ENCODE measurements at places on chromosomes 7 and 10.
A peak's percentile ranks its signal among the peaks of the same experiment; 100 is the strongest.

GRCh38 chr10:101112799-101113594, 18.1 kb upstream of the TLX1 start:
- no peak for DNase-seq

- no peak for DNase-seq
These were observed 365.3 kb upstream of the IGFBP3 start for GRCh38 chr7:46286356-46286755.

- DNase-seq: no peak
These were observed 146.6 kb downstream of the C10orf105 start for GRCh38 chr10:71572962-71573361.

GRCh38 chr10:21534280-21534586, 201 bp downstream of the MLLT10 start:
- no peak for DNase-seq

- DNase-seq: no peak
These were observed 120.9 kb downstream of the PKD1L1 start for GRCh38 chr7:47827351-47827756.

DNA sequence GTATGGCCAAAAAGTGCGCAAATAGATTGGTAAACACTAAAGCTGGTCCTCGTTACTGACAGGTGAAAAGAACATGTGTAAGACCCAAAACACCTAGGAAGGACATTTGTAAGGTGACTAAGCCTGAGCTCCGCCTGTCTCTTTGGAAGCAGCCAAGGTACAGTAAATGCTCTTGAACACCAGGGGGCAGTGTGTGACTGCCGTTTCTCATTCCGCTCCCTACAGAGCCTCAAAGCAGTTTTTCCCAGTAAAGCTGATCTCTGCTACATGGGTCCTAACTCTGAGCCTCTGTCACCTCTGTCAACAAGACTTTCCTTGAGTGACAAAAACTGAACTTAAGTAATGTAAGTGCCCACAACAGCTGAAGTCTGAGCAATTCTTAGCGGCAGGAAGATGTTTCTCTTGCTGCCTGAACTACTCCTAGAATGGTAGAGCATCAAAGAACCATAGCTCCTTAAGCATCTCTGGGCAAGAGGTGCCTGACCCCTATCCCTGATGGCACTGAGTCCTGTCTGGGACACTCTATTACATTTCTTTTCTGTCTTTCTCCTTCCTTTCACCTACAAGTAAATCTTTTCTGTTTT, 238.0 kb upstream of the INHBA start:
- DNase-seq: no peak

DNA sequence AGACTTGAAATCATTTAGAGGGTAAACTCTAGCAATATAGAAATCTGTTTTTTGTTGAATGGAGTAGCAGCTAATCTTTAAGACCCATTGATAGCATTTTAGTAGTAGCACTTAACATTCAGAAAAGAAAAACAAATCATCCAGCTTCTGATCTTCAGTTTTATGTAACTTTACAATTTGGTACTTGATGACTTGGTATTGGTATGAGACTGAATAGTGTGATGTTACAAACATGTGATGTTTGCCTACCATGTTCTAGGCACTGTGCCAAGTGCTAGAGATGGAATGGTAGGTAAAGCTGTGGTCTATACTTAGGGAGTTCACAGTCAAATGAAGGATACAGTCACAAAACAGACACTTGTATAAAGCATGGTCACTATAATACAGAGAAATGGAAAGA, 21.3 kb downstream of the ZEB1 start:
- DNase-seq: no peak

GRCh38 chr7:2820508-2820934, 23.6 kb downstream of the GNA12 start:
- no peak for DNase-seq

DNA sequence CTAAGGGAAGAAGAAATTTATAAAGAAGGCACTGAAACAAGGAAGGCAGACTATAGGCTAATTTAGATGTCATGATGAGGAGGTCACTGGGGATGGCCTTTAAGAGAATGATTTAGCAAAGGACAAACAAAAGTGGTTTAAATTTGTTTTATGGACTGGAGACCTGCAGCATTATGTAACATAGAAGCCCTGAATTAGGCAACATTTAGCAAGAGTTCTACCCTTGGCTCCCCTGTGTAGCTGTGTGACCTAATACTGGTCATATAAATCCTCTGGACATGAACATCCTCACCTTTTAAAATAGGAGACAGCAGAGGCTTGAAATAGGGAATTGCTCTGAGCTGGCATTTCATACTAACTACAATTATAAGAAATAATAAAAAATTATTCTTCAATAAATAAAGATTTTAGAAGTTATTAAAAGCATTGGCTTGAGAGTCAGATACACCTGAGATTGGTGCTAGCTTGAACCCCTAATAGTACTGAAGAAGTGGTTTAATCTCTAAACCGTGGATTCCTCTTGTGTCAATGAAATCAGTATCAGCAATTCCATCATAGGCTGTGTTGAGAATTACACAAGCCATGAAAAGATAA, 48.9 kb downstream of the RNLS start:
- no peak for DNase-seq

- DNase-seq: no peak
These were observed 35.4 kb downstream of the CPED1 start for GRCh38 chr7:121023683-121024511.

DNA sequence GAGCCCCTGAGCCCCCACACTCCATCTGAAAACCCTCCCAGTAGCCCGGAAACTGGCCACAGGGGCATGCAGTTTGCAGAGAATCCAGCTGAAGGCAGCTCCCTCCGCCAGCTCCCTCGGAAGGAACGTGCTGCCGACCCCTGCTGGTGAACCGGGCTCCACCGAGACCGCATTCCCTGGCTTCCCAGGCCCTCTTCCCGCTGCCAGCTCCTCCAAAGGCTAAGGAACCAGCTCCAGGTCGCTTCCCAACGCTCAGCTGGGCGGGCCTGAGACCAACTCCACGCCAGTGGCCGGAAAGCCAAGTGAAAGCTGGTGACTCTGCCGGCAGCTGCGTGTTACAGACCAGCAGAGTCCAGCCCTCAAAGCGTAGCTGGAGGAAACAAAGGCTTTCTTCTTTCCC, 35.8 kb downstream of the GPER1 start:
- no peak for DNase-seq

- no peak for DNase-seq
These were observed 100.9 kb upstream of the C7orf33 start for GRCh38 chr7:148489678-148490077.

- no peak for DNase-seq
These were observed 137.0 kb downstream of the PTPRN2 start for GRCh38 chr7:158450476-158451124.

- no peak for DNase-seq
These were observed 136.6 kb downstream of the PRKAG2 start for GRCh38 chr7:151740081-151740851.

DNA sequence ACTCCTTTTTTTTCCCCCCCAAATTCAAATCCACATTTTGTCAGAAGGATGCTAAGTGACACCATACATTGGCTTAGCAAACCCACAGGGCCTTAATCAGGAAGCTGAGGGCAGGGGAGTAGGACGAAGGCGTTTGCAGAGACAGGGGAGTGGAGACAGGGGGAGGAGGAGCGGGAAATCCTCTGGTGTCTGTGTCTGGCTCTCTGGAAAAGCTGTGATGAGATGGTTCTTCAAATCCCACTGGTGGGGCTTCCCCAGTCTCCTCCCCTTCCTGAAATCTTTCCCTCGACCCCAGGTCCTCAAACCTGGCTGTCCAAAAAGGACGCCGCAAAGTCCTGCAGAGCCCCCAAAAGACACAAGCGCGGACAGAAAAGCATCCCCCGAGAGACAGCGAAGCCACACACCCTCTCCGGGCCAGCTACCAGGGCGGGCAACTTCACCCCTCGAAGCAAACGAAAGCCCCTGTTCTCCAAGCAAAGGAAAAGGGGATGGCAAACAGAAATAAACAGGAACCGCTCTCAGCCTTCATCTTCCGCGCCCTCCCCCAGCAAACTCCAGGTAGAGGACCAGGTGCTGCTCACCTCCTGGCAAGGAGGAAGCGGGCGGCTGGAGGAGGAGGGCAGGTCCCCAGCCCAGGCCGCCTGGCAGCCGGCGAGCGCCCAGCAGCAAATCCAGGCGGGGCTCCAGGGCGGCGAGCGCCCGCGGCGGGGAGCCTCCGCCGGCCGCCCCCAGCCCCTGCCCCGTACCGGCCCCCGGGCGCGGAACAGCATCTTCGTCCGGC, 520 bp downstream of the ELAPOR2 start:
- peak; percentile 42 for DNase-seq

GRCh38 chr10:80924063-80924952, 386.6 kb downstream of the SH2D4B start:
- no peak for DNase-seq

DNA sequence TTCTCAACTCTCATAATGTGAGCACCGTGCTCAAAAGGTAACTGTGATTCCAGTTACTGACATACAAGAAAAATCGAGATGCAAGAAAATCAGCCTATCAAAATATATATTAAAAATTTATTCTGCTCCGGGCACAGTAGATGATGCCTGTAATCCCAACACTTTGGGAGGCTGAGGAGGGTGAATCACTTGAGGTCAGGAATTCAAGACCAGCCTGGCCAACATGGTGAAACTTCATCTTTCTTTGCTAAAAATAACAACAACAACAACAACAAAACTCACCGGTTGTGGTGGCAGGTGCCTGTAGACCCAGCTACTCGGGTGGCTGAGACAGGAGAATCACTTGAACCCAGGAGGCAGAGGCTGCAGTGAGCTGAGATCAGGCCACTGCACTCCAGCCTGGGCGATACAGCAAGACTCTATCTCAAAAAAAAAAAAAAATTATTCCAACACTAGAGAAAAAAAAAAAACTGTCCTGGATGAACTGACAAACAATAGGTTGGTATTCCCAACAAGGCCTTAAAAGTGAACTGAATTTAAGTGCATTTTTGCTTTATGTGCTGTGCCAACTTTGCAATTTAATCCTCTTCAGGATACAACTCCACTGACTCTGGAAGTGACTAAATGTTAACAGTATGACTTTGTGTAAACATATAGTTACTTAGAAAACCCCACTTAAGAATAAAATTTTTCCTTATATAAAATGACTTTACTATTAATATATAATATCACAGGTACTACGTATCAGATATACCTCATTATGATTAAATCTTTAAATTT, 51.1 kb downstream of the JMJD1C start:
- DNase-seq: no peak

DNA sequence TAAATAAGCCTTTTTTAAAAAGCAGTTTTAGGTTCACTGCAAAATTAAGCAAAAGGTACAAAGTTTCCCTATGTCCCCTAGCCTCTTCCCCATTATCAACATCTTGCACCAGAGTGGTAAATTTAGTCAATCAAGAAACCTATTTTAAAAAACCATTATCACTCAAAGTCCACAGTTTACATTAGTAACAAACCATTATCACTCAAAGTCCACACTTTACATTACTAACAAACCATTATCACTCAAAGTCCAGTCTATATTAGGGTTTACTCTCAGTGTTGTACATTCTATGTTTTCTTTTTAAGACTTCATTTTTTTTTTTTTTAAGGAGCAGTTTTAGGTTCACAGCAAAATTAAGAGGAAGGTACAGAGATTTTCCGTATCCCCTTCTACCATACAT, 74.1 kb upstream of the GPR37 start:
- no peak for DNase-seq

- no peak for DNase-seq
These were observed 107.3 kb downstream of the SMURF1 start for GRCh38 chr7:99036546-99037111.

- DNase-seq: peak; percentile 36
These were observed 1154.8 kb downstream of the GATA3 start for GRCh38 chr10:9209105-9209798.

GRCh38 chr7:73879977-73880681, 19.2 kb downstream of the TMEM270 start:
- no peak for DNase-seq

GRCh38 chr7:64685091-64685490, 19.2 kb downstream of the ZNF107 start:
- DNase-seq: no peak

- DNase-seq: no peak
These were observed 40.4 kb downstream of the CALML3 start for GRCh38 chr10:5565205-5565545.

GRCh38 chr10:99395750-99396445, 34.5 kb downstream of the GOT1 start:
- no peak for DNase-seq

- DNase-seq: no peak
These were observed 51.4 kb upstream of the DNAJC1 start for GRCh38 chr10:22054961-22055360.

- no peak for DNase-seq
These were observed 21.6 kb downstream of the KIFBP start for GRCh38 chr10:69010151-69010640.

DNA sequence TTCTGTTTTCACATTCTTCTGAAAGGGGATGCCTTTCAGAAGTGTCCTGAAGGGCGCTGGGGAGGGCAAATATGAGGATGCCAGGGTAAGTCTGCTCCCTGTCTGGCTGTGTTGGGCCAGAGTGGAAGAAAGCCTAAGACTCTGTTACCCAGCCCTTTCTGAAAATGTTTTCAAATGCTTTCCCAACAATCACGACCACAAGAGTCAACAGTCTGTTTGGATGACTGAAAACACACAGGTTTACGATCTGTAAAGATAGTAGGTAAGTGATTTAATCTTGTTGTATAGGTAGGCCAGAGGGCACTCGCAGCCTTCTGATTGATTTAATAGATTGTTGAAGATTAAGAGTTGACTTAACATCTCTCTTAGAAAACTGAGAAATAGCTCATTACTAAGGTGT, 13.2 kb downstream of the SGPL1 start:
- DNase-seq: no peak

GRCh38 chr7:38284553-38284952, 11.1 kb upstream of the TARP start:
- DNase-seq: no peak

DNA sequence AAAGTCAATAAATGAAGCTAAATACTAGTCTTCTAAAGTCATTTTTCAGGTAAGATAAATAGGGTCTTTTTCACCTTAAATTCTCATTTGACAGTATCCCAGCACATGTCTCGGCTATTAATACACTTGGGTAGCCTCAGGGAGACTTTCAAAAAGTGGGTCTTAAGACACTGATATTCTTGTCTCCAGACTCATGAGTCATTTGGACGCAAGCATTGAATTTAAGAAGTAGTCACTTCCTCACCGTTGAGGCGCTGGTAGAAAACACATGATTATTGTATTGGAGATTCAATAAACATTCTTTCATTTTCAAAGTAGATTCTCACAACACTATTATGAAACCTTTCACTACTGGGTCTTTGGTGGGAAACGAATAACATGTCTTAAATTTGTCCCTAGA, 108.9 kb upstream of the SP8 start:
- no peak for DNase-seq

- DNase-seq: no peak
These were observed 281.3 kb downstream of the GPR158 start for GRCh38 chr10:25455980-25456567.

DNA sequence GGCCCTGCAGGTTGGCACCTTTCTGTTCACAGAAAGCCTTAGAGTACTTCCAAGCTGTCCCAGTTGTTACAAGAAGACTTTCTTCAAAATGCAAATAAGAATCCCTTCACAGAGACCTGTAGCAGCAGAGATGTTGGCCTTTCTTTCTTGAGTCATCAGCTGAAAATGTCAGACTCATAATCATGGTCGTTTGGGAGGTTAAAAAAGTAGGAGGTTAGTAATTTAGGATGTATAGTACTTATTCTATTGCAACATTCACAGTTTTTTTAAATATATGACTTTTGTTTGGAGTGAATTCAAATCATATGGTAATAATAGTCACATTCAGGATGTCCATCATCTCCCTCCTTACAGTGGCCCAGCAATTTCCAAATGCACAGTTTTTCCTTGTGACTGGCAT, 223.9 kb upstream of the GLI3 start:
- no peak for DNase-seq

GRCh38 chr10:122207596-122207995, 63.5 kb upstream of the BTBD16 start:
- DNase-seq: no peak
